ENCODE measurements at places on chromosomes 1 and 21.

GRCh38 chr1:66867501-66867900, 57.2 kb downstream of the DNAI4 start:
- DNase-seq, result no peak

DNA sequence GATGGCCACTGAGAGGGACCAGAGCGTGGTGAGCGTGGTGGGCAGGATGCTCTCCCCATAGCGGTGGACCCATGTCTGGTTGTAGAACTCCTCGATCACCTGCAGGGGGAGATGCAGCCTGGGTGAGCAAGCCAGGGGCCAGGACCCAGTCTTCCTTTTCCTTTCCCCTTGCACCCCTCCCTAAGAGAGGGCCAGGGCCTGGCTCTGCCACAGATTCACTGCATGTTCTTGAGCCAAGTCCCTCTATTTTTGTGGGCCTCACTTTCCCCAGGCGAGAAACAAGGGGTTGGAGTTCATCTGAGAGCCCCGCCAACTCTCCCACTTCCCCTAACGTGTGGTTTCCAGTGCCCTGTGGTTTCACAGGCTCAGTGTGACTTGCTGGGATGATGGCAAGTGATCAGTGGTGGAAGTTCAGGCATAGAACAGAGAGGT, 27.5 kb downstream of the SLC2A1 start:
- peak; percentile 57 for DNase-seq

- DNase-seq, result no peak
These were observed 56.4 kb downstream of the AJAP1 start for GRCh38 chr1:4710592-4711415.

GRCh38 chr1:3494321-3495308, 40.1 kb downstream of the ARHGEF16 start:
- DNase-seq, result no peak

DNA sequence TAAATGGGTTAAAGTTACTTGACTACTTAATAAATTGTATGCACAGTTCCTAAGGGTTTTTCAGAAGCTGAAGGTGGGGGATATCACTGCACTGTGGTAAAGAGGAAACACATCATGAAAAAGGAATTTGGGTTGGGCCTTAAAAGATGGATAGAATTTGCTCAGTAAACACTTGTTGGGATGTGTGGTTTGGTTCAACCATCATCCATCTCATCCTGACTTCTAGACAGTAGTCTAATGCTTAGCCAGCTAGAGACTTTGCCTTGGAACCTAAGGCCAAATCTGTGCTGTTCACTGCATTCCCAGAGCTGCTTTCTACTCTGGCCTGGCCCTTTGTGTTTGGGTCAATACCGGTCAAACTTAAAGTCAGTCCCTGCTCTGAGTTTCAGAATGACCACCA, 30.6 kb downstream of the LY9 start:
- DNase-seq, result no peak

DNA sequence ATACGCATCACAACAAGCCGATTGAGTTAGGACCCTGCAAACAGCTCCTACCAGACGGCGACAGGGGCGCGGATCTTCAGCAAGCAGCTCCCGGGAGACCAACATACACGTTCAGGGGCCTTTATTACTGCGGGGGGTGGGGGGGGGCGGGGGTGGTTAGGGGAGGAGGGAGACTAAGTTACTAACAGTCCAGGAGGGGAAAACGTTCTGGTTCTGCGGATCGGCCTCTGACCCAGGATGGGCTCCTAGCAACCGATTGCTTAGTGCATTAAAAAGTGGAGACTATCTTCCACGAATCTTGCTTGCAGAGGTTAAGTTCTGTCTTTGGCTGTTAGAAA, 162.0 kb downstream of the RUNX1 start:
- DNase-seq, result no peak

DNA sequence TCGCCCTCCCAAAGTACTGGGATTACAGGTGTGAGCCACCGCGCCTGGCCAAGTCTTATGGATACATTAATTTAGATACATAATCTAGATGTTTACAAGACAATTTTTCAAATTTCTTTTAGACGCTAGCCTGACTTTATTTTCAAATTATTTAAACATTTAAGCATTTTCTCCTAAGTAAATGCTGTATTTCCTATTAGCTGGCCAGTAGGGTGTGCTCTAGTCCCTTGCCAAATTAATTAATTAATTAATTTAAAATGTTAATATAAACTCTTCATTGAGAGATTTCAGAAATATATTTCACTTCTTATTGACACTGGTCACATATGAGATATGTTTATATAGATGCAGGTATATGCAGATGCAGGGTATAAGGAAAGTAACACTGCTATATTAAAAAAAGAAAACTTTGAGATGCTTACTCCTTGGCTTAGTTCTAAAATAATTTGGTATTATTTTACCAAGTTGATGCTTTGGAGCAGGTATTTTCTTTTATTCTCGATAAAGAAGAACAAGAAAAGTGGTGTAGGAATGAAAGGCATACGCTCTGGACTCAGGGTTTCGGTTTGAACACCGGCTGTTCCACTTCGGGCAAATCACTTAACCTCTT, 5.2 kb upstream of the ERRFI1 start:
- DNase-seq, result peak; percentile 41

DNA sequence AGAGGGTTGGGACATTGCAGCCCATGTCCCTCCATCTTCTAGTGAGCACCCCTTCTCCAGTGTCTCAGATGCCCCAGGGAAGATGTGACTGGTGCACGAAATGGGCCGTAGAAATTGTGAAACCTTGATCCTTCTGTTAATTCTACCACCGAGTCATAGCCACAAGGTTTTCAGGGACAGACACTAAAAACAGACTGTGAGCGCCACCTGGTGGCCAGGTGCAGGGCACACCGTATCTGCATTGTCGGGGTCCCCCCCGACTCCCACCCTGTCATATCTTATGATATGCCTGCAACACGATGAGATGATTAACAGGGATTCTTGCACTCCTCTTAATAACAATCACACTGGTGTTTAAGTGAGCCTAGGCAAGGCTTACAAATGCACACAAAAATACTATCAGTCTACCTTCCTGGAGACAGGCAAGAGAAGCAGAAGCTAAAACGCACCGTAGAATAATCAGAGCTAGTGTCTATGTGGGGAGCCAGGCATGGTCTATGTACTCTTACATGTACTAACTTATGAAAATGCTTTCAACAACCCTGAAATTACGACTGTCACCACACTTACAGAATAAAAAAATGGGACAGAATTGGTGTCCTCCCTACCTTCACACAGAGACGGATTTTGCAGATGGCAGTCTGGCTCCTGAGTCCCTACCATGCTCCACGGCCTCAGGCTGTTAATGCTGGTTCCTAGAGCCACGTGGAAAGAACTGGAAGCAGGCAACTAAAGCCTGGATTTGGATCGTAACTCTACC, 57.9 kb downstream of the FHAD1 start:
- peak; percentile 33 for DNase-seq

All from ACHN (cell line).